ENCODE measurements at places on chromosomes 6 and 20. TPM values are rescaled to one million over a fixed set of nuclear protein-coding genes. Genes with fewer than 3 reads are reported as not detected.

Gene MRPS18B
- 80.9 TPM for total RNA-seq

Gene SUMO4
- 2.1 TPM for total RNA-seq

Gene GNAS
- total RNA-seq = 792 TPM

Gene TNNC2
- total RNA-seq = not detected

Gene SLC4A11
- 1.9 TPM for total RNA-seq

Gene E2F1
- total RNA-seq = 41.5 TPM

DNA sequence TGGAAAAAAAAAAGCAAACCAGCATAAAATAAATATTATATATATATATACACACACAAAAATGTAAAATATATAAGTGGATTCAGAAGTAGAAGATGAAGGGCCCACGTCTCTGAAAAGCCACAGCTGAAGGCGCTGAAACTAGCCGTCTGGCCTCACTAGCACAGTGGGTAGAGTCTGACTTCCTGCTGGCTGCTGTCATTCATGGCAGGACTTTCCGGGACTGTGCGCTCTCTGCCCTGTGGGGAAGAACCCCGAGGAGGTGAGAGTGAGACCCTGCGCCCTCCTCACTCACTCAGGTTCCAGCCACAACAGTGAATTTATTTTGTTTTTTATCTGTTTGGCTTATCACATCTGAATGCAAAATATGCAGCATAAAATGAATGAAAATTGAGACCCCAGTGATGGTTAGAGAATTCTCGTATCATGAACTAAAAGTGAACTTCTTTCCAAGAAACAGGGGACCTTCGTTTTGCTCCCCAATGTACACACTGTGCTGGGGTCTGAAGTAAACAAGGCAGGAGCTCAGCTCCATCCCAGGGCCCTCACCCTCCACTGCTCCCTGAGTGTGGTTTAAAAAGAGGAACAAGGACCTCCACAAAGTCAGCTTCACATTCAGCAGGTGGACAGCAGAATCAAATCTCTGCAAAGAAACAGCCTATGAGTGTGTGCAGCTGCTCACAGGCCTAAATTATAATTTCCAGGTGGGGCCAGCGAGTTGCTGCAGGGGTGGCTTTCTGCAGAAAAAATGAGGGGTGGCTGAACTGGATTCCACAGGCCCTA is 1.3 kb upstream of the RAMACL start:
- peak; percentile 58 for DNase-seq

- DNase-seq = no peak
Measured at GRCh38 chr6:134216301-134217010, 101.5 kb downstream of the SGK1 start.

- DNase-seq = no peak
Measured at GRCh38 chr6:34523441-34524206, 32.5 kb downstream of the SPDEF start.

GRCh38 chr6:56364827-56365339 is 117.5 kb upstream of the COL21A1 start:
- no peak for DNase-seq

GRCh38 chr20:6115221-6115895 is 7.5 kb downstream of the FERMT1 start:
- DNase-seq = no peak

DNA sequence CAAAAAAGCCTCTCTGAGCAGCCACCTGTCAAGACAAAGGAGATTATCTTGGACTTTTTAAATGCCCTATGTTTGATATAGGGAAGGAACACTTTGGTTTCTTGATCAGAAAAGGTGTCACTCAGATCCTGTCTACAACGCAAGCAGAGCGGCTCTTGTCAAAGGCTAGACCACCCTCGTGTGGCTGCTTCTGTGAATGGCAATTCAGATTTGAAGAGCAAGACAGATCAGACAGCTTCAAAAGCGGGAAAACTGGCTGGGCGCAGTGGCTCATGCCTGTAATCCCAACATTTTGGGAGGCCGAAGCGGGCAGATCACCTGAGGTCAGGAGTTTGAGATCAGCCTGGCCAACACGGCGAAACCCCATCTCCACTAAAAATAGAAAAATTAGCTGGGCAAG is 10.1 kb upstream of the NXT1 start:
- DNase-seq = no peak

DNA sequence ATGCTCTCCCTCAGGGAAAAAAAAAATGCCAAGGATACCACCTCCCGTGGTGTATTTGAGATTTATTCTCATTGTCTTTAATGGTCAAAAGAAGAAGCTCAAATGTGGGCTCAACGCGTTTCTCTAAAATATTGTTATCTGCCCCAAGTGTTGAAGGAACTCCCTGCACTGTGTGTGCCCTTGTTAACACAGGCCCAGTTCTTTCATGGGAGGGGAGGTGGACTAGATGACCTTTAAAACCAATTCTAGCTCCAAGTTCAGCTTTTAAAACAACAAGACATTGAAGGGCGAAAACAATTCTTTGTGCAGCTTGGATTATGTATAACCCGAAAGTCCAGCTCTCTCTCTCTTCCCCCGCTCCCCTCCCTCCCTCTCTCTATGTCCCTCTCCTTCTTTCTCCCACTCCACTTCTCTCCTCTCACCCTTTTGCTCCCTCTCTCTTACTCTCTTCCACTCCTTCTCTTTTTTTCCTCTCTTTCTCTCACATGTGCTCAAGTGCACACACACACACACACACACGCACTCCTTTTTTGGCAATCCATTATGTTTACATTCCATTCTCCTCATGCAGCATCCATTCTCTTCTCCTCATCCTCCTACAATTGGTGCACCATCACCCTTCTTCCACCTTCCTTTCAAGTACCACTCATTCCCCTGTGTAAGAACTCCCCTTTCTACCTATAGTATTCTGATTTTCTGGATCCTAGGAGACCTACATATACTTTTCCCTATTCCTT is 8.5 kb downstream of the HLA-DMB start:
- DNase-seq = no peak

GRCh38 chr20:36629719-36630681 is 16.0 kb downstream of the SLA2 start:
- no peak for DNase-seq

DNA sequence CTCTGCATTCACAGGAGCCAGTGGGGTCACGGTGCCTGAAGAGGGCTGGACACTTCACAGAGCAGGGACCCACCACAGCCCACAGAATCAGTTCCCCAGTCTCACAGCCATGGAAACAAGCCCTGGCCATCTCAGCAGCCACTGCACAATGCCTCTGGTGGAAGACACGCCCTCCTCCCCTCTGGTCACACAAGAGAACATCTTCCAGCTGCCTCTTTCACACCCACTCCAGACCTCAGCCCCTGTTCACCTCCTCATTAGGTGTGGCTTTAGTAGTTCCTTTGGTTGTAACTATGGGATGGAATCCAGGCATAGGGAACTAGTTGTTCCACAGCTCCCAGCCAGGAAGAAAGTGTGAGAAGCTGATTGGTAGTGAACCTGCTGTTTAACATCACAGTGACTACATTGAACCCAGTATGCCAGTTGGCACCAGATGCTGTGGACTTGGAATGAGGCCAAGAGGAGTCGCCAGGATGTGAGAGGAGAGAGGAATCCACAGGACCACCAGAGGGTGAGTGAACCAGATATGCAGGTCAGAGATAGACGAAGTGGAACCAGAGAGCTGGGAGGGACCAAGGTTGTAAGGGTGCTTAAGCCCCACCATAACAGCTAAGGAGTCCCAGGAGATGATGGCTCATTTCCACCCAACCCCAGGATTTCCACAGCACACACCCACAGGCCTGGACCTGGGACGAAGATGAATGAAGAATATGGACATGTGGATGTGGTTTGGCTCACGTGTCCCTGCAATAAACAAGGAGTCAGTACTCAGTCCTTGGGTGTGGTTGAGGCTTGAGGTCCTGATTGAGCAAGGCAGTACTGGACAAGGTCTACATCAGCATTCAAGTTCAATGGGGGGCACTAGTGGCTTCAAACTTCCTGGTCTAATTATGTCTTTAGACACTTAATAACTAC is 8.8 kb upstream of the BTN3A3 start:
- DNase-seq = no peak

GRCh38 chr6:151690303-151690702 is 117.2 kb upstream of the ESR1 start:
- peak; percentile 11 for DNase-seq

- DNase-seq = no peak
Measured at GRCh38 chr20:41800040-41800439, 181.9 kb upstream of the CHD6 start.

- no peak for DNase-seq
Measured at GRCh38 chr6:75931011-75931680, 141.3 kb downstream of the IMPG1 start.

- DNase-seq = no peak
Measured at GRCh38 chr20:23995905-23996666, 7.5 kb upstream of the GGTLC1 start.

- DNase-seq = no peak
Measured at GRCh38 chr6:2890976-2891767, 11.9 kb downstream of the SERPINB9 start.

DNA sequence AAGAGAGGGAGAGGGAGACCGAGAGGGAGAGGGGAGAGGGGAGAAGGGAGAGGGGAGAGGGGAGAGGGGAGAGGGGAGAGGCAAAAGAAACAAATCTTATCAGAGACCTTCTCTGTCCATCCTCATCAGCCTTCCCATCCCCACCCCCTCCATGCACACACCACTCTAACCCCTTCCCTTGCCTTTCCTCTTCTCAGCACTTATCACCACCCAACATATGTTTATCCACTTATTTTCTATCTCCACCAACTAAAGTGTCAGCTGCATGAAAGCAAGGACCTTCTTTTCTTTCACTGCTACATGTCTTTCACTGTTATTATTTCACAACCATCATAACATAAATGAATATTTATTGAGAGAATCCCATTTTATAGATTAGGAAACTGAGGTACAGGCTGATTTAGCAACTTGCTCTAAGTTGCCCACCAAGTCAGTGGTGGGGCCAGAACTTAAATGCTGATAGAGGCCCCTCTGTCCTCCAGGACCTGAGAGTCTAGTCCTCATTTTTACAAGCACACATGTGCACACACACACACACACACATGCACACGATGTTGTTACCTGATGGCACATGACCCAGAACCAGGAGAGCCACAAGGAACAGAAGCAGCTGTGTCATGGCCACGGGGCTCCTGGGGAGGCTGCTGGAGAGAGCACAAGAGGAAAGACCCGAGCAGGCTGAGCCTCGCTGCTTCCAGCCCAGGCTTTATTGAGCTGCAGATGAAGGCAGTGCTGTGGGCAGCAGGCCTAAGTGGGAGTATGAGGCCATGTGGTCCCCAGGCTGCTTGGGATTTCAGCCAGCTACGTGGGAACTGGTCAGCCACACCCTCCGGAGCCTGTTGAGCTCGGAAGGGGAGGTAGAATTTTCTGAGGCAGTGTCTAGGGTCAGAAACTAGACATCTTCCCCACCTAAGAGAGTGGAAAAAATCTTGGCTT is 2.3 kb downstream of the DEFB124 start:
- DNase-seq = no peak

- DNase-seq = no peak
Measured at GRCh38 chr20:38872491-38873049, 53.6 kb upstream of the FAM83D start.

GRCh38 chr6:41056768-41057490 is 3.9 kb downstream of the APOBEC2 start:
- no peak for DNase-seq

DNA sequence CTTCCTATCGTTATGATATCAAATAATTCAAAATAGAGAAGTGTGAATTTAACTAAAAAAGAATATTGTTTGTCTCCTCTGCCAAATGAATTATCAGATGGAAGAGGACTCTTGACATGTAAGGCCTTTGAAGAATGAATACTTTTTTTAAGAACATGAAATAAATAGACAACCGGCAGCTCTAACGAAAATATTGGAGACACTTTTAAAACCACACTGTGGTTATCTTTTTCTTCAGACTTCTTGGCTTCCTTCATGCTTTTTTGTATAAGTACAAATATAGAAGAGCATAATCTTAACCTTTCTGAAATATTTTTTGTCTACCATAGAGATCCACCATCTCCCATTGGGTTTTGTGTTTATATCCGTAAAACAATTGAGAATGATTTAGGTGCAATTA is 115.2 kb upstream of the SCGN start:
- DNase-seq = no peak

GRCh38 chr6:43454290-43454695 is 1.1 kb downstream of the DLK2 start:
- DNase-seq = no peak

DNA sequence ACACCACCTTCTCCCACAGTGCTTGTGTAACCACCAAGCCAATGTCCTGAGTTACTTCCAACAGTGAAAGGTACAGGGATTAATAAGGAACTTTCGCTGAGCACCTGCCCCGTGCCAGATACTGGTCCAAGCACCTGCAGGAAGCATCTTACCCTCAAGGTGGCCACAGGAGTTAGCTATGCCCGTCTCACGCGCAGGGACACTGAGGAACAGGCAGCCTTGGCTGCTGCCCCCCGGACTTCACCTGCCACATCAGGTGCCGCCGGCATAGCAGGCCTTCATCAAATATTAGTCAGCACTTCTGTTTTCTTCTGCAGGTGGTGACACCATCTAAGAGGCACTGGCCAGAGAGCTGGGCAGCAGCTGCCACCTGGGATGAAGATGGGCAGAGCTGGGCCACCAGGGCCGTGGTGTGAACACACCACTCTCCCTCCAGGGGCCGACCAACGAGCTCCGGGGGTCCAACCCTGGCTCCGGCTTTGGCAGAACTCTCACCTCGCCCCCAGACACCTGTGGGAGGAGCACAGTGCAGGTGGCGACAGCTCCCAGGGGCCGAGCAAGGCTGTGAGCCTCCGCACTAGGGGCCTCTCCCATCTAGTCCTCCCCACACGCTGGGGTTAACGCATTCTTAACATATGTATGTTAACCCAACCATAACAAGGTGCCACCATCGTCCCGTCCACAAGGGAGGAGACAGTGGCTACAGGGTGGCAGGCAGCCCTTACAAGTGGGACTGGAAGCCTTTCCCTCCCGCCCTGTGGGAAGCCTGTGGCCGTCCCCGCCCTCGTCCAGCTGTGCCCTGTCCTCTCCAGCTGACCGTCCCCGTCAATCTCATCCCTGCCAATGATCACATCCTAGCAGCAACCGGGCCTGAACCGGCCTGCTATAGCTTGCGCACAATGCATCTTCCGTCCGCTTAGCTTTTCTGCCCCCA is 2.9 kb upstream of the PPDPF start:
- no peak for DNase-seq

DNA sequence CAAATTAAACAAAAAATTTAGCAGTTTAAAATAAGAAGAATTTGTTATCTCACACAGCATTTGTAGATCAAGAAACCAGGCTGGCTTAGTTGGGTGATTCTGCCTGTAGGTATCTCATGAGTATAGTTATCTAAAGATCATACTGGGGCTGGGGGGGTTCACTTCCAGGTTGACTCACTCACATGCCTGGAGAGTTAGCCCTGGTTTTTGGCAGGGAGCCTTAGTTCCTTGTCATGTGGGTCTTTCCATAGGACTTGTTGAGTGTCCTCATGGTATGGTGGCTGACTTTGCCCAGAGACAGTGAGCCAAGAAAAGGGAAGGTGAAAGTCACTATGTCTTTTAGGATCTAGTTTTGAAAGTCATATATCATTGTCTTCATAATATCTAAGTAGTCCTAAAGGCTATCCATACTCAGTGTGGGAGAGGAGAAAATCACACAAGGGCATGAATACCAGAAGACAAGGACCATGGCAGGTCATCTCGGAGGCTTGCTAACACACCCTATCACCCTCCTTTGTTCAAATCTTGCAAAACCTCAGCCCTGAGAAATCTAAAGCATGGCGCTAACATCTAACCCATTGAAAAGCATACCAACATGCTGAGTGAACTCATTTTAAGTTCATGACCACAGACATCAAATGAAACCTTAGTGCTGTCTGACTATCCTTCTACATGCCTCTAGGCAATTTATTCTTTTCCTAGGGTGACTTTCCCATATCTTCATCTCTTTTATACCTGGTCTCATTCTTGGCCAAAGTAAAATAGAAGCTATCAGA is 39.2 kb downstream of the CYP24A1 start:
- no peak for DNase-seq

Measured in GM12878 (cell line).